ENCODE measurements at places on chromosomes 7 and 10. TPM values are rescaled to one million over a fixed set of nuclear protein-coding genes. Genes with fewer than 3 reads are reported as not detected.

- DNase-seq, result no peak
Observed at GRCh38 chr10:50224330-50224952, 26.9 kb downstream of the ASAH2 start.

DNA sequence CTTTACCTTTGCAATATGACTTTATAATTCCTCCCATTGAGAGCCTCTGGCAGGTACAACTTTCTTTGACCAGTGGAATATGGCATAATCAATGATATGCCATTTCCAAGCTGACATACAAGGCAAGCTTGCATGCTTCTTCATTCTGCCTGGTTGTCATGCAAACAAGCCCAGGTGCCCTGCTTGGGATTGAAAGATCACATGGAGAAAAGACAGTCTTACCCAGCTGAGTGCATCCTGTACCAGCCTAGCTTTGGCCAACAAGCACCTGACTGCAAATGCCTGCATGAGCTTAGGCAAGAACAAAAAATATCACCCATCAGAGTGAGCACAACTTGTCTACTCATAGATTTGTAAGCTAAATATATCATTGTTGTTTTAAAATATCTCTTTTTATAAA is 82.9 kb upstream of the KCND2 start:
- DNase-seq, result no peak

GRCh38 chr7:138945154-138945553 is 36.0 kb downstream of the KIAA1549 start:
- no peak for DNase-seq

DNA sequence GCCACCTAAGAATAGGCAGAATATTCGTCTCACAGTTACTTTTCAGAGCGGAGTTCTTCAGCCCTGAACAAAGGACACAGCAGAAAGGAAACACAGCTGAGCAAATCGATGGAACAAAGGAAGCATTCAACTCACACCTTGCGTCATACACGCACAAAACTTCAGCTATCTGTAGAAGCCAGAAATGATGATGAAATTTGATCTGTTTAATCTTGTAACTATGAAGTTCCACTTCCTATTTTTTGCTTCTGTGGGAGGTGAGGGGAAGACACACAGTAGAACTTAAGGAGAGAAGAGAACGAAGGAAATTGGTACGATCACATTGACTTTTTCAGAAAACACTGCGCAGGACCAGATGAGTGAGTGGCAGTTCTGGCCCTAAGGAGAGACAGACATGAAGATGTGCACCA is 26.2 kb downstream of the FAM171A1 start:
- no peak for DNase-seq

GRCh38 chr7:31079824-31080511 is 27.9 kb downstream of the ADCYAP1R1 start:
- DNase-seq, result no peak

GRCh38 chr10:70054902-70055301 is 2.3 kb downstream of the MACROH2A2 start:
- DNase-seq, result no peak

- DNase-seq, result no peak
Observed at GRCh38 chr7:135397689-135398088, 112.2 kb downstream of the CNOT4 start.

DNA sequence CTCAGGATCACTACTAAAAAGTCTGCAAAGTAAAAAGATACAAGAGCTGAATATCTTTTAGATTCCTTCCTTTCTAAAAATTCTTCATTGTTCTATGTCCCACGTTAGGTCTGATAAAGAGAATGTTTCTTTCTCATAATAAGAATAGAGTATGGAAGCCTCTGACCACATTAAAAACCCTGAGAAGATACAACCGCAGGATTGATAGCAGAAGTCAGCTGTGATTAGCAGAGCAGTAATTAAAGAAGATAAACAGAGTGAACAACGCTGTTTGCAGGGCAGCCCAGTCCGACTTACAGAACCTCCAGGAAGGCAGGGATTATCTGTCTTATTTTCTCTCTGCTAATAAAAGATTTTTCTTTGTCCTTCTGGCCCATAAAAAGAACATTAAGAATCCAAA is 31.4 kb upstream of the PITRM1 start:
- no peak for DNase-seq

DNA sequence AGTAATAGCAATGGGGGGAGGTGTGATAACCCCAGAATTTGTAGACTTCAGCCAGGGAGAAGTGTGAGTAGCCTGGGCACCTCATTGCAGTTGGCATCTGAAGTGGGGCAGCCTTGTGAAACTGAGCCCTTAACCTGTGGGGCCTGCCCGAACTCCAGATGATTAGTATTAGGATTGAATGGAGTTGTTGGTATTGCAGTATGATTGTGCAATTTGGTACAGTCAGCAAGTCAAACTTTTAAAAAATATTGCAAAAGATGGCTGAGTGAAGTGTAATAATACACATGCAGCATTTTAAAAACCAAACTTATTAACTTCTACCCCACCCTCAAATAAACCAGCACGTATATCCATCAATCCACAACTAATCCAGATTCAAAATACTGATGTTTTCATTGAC is 9.3 kb downstream of the RBM33 start:
- DNase-seq, result no peak

- no peak for DNase-seq
Observed at GRCh38 chr7:302054-302992, 12.4 kb downstream of the FOXL3 start.

DNA sequence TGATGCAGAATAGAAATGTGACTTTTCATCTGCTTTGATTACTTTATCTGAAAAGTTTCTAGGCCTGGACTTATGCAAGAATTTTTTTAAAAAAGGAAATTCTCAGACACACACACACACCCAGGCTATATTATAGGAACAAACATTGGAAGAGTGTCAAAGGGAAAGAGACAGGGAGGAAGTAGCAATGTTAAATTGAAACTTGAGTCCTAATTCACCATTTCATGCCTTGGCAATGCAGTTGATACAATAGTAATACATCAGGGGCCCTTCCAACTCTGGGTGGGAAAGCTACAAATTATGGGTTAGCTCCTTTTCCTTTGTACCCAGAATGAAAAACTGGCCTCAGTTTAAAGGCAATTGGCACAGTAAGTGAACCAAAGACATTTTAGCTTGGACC is 258.0 kb upstream of the LYZL1 start:
- no peak for DNase-seq

DNA sequence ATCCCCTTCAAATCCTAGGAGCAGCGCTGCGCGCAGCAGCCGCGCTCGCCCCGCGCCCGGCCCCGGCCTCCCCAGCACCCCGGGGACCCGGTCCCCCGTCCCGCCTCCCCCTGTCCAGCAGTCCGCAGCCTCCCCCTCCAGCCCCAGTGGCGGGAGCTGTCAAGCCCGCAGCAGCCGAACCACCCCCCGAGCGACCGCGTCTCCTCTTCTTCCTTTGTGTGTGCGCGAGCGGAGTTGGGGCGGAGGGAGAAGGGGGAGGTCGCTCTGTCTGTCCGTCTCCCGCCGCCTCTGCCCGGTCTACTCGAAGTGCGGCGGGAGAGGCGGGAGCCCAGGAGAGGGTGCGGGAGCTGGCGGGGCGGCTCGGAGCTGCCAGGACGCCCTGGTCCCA is 375 bp upstream of the CHN2 start:
- no peak for DNase-seq

DNA sequence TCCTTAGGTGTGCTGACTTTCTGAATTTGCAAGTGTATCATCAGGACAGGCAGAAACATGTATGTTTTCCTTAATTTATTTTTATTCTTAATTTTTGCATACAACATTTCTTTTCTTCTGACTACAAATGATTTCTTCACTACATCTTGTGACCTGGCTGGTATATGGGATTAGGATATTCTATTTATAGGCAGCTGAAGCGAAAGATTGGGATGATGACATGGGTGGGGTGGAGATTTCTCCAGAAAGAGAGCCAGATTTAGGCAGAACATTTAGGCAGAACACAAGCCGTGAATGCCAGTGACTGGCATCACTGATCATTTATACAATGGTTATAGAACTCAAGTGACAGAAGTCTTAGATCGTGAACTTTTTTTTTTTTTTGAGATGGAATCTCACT is 256.7 kb downstream of the KLF6 start:
- DNase-seq, result no peak

DNA sequence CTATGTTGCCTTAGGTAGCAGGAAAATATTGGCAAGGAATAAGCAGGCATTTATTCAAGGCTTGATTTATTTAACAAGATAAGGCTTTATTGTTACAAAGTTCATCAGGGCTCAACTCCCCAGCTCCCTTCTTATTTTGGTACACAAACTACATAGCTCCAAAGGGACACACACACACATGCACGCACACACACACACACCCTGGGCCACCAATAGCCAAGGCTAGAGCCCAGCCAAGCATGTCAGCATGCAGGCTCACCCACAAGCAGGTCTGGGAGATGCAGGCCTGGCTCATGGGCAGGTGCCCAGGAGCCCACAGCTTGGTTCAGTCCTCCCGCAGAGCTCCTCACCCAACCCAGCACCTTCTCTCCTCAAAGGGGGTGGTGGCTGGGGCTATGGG is 23.4 kb downstream of the LEP start:
- no peak for DNase-seq

GRCh38 chr7:43636093-43636492 is 53.2 kb downstream of the STK17A start:
- peak; percentile 24 for DNase-seq

GRCh38 chr7:100483722-100484672 is at the start of gene NYAP1:
Gene NYAP1 (plus strand): TSS chr7:100483927. CDS start chr7:100485312, 1,385 bp downstream.
- DNase-seq, result peak; percentile 57

DNA sequence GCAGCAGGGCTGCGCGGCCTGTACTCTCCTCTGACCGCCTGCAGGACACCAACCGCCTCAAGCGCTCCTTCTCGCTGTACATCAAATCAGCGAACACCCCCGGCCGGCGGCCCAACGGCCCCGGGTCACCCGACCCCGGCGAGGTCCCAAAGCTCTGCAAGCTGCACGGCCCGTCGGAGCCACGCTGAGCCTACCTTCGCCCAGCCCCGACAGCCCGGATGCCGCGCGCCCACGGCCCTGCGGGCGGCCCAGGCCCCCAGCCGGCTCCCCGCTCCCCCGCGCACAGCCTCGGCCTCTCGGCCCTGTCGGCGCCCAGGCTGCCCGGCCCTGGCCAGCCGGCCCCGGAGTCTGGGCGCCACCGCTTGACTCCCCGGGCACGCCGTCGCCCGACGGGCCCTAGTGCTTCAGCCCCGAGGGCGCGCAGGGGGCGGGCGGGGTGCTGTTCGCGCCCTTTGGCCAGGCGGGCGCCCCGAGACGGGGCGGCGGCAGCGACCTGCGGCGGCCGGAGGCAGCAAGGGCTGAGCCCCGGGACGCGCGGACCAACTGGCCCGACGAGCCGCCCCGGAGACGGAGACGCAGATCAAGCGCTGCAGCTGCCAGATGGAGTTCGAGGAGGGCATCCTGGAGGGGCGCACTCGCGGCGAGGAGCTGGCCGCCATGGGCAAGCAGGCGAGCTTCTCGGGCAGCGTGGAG is 11.1 kb upstream of the SEC24C start:
- no peak for DNase-seq

DNA sequence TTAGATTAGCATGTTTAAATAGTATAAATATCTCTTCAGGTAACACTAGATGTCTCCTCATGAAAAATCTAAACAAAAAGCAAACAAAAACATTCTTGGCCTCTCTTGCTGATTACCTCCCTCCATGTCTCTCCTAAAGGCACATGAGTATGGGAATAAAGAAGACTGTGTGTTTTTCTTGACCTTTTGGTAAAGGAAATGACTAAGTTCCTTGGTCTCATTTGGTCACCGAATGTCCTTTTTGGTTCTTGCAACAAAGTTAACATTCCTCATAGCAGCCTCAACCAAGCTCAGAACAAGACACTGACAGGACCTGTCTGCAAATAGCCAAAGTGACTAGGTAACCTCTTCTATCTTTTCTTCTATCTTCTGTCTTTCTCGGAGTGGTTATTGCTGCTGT is 35.5 kb downstream of the POM121L12 start:
- DNase-seq, result no peak

GRCh38 chr10:118373786-118374185 is 31.7 kb upstream of the FAM204A start:
- no peak for DNase-seq

DNA sequence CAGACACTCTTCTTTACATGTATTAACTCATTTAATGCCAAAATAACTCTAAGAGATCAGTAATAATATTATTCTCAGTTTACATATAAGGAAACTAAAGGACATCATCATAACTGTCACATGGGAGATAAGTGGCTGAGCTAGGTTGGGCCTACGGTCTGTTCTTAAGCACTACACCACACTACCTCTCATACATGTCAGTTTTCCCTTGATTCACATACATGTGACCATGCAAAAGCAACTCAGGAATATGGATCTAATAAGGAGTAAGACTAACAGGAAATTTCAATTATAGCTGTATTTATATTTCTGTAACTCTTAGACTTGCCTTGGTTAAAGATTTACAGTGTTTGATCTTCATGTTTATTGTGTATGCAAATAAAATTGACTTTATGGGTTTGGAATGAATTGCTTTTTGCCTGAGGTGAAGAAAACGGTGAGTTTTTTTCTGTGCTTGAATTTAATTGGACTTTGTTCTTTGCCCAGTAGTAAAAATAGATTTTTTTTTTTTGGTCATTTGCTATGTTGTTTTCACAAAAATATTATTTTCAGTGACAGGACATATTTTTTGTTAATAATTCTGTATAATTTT is 69.7 kb downstream of the CYP51A1 start:
- no peak for DNase-seq

DNA sequence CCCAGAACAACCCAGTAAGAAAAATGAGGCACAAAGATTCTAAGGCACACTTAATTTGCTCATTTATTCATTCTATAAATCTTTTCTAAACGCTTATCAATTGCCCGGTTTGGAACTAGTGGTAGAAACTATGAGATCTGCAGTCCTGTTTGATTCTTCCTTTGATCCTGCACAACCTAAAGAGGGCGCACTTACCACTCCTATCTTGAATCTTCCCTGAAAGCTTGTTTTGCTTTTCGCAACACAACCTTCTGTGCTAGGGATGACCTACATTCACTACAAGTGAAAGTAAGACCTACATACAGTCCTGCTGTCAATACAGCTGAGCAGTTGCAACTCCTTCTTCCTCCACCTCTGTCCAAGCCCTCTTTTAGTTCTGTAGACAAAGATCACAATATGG is 12.6 kb upstream of the ARL4A start:
- no peak for DNase-seq

- DNase-seq, result no peak
Observed at GRCh38 chr10:49664842-49665355, 14.6 kb upstream of the C10orf53 start.

GRCh38 chr7:101058355-101058754 is 26.9 kb upstream of the TRIM56 start:
- peak; percentile 42 for DNase-seq

GRCh38 chr7:137402536-137403352 is 59.2 kb upstream of the PTN start:
- DNase-seq, result no peak

GRCh38 chr7:142811154-142811737 is 40.5 kb downstream of the PRSS2 start:
- DNase-seq, result no peak

FGF8 gene
- polyA plus RNA-seq, result not detected

MYPN gene
- polyA plus RNA-seq, result 2.4 TPM

ZNF777 gene
- polyA plus RNA-seq, result 12.3 TPM

ETV1 gene
- 33.3 TPM for polyA plus RNA-seq

MRC1 gene
- 19.1 TPM for polyA plus RNA-seq

DKK1 gene
- 1.6 TPM for polyA plus RNA-seq

ZMYND11 gene
- 122 TPM for polyA plus RNA-seq

GRID2IP gene
- 0.86 TPM for polyA plus RNA-seq

C10orf90 gene
- 16.3 TPM for polyA plus RNA-seq

CFTR gene
- 32.1 TPM for polyA plus RNA-seq

PCLO gene
- 6.2 TPM for polyA plus RNA-seq

ZNF438 gene
- 10.7 TPM for polyA plus RNA-seq

AKR1E2 gene
- polyA plus RNA-seq, result 7.5 TPM

INMT gene
- 15.1 TPM for polyA plus RNA-seq

CC2D2B gene
- 2.8 TPM for polyA plus RNA-seq

OR2A7 gene
- 11.1 TPM for polyA plus RNA-seq

CRTAC1 gene
- polyA plus RNA-seq, result 2.7 TPM

TMEM72 gene
- polyA plus RNA-seq, result 1.7 TPM

CYCS gene
- 76.6 TPM for polyA plus RNA-seq
